ENCODE measurements at places on chromosomes 7 and 10.
A peak's percentile ranks its signal among the peaks of the same experiment; 100 is the strongest.

DNA sequence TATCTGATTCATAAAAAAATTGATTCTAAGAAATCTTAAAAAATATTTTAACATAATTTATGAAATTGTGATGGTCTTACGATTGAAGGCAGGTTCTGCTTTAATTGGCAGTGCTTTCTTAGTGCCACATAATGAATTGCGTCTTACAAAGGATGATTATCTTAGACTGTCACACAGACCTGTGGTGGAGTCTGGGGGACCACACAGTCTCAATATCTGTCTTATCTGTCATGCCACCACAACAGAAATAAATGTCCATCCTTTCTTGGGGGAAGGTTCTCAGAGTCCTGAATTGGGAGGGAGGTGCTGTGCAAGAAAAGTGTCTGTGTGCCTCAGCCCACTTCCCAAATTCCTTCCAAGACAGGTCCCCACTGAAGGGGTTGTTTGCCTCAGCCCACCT lies 34.0 kb downstream of the ZDHHC6 start:
- DNase-seq = no peak

- no peak for DNase-seq
Measured at GRCh38 chr10:103276251-103276895, 565 bp upstream of the INA start.

DNA sequence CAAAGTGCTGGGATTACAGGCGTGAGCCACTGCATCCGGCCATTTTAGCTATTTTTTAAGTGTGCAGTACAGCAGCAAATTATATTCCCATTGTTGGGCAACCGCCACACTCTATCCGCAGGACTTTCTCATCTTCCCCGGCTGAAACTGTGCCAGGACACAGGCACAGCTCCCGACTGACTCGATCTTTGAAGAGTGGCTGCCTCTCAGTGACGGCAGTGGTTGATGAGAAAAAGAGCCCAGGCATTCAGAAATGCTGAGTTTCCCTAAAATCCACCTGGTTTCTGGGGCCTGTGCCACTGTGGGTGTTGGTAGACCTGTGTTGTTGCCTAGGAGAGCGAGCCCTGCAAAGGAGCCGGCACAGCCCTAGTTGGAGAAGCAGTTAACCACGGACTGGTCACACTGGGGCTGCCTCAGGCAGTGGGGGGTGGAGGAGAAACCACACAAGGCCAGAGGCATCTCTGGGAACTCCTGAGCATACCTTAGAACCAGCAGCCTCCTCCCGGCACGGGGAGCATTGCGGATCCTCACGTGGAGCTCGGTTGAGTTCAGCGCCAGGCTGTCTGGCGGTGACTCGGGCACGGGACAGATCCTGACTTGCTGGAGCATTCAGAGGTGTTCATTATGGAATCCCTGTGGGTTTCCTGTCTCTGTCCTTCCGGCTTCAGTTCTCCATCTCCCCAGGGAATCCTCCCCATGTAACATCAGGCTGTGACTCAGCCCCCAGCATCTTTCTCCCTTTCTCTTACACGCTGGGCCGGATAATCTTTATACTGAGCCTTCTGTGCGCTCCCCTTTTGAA lies 16.2 kb downstream of the PFKFB3 start:
- no peak for DNase-seq

- DNase-seq = no peak
Measured at GRCh38 chr7:78226059-78226719, 427.6 kb downstream of the PHTF2 start.

- no peak for DNase-seq
Measured at GRCh38 chr10:34650156-34650555, 164.9 kb downstream of the PARD3 start.

- no peak for DNase-seq
Measured at GRCh38 chr10:23445591-23445990, 6.7 kb downstream of the OTUD1 start.

GRCh38 chr7:97012365-97013133 lies 7.2 kb downstream of the DLX6 start:
- no peak for DNase-seq

- no peak for DNase-seq
Measured at GRCh38 chr7:47885309-47885986, 62.8 kb downstream of the PKD1L1 start.

DNA sequence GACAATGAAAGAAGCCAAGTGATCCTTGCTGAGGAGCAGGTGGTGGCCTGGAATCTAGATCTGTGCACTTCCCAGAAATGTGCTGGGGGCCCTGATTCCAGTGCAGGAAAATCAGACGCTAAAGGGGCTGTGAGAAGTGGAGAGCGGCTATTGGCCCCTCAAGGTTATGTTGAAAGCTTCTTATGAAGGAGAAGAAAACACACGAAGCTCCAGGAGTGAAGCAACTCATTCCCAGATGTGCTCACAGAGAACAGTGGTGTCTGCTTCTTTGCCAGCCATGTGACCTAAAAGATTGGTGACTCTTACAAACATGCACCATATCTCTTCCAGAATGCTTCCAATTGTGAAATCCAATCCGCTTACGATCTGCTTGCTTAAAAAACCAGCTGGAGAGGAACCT lies 679.3 kb upstream of the IGFBP3 start:
- DNase-seq = no peak

- DNase-seq = peak; percentile 50
Measured at GRCh38 chr10:3948843-3949242, 163.8 kb upstream of the KLF6 start.

GRCh38 chr7:32263611-32264010 lies 193.4 kb upstream of the PDE1C start:
- DNase-seq = no peak

GRCh38 chr10:33139181-33139646 lies 181.2 kb upstream of the ITGB1 start:
- DNase-seq = peak; percentile 39

DNA sequence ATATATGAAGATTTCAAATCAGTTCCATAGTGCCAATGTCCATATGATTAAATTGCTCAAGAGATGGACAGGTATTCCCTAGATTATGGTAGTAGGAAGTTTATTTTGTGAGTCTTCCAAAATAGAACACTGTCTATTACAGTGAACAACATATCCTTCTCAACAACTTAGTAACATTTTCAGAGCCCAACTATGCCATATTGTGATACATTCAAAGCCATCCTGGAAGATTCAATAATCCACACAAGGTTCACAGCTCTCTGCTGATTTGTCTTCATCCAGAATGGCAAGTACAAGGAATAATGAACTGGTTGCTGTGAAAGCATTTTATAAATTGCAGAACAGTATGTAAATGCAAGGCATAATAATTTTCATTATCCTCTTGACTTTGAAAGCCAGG lies 213.9 kb downstream of the CHRM2 start:
- no peak for DNase-seq

DNA sequence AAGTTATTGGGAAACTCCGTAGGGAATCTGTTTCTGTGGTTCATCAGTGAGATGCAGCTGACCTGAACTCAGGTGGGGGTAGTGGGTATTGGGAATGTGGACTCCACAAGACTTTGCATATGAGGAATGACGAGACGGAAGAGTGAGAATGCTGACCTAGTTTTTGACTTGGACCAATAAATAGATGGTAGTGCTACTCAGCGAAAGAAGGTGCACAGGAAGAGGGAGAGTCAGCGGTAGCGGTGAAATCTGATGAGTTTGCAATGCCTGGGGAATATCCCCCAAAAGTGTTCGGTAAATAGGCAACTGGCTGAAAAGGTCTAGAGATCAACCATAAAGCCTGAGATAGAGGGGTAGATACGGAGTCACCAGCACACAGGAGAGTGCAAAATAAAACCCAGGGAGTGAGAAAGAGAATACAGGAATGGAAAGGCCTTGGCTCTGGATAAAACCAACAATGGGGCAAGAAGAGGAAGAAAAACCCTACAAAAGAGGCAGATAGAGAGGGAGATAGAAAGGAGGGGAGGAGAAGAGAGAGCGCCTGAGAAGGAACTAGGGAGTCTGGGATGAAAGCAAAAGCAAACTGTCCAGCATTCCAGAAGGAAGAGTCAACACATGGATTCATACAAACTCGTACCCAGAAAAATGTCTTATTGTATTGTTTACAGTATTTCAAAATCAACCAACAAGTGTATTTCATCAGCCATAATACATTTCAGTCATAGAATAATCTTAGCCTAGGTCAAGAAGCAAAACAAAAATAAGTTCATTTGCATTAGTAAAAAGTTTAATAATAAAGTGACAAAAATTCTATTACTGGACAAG lies 5.4 kb downstream of the ARHGAP21 start:
- no peak for DNase-seq

GRCh38 chr7:44172803-44173424 lies 16.3 kb downstream of the GCK start:
- no peak for DNase-seq

GRCh38 chr10:50347394-50347802 lies 96.1 kb upstream of the ASAH2 start:
- DNase-seq = no peak

DNA sequence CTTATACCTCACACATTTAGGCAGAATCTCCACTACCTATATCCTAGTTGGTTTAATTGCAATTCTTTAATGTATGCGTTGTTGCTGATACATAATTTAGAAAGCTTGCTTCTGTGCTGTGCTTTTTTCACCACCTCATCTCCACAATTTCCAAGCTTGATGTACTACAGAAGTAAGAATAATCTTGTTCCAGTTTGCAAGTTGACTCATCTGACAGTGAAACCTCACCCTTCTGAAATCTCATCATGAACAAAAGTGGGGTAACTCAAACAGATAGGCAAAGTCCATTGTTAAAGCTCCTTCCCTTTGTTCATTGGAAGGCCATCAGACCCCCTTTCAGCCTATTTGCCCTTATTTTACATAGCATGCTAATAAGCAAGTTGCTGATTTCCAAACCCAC lies 13.6 kb downstream of the EIF4EBP2 start:
- DNase-seq = no peak

DNA sequence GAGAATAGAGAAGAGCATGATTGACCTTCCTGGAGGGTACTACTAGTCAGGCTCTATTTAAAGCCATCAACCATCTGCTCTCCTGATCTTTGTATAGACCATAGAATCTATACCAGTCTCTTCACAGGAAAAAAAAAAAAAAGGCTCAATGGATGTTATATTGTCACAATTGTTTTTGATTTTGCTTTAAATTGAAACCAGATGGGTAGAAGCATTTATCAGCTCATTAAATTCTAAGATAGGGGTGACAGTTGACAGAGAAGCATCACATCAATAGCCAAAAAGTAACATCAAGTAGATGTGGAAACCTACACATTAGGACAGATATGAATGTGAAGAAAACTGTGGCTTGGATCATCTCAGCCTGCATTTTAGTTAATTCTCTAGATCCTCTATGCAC lies 558.9 kb upstream of the MBL2 start:
- no peak for DNase-seq

GRCh38 chr7:131546583-131547141 lies 9.8 kb downstream of the PODXL start:
- DNase-seq = no peak

DNA sequence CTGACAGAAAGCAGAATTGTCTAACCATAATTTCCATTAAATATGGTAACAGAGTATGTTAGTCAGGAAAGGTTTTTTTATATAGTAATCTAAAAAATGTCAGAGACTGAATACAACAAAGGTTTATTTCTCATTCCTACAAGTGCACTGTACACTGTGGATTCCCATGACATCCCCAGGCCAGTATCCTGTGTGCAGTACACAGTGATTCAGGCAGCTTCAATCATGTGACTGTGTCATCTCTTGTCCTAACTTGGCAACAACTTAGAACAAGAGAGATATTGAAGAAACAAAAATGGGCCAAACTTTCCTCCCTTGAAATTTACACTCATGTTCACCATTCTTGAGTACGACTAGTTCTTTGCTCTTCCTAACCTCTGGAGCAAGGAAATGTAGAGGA lies 189.8 kb upstream of the SEMA3A start:
- DNase-seq = no peak

- no peak for DNase-seq
Measured at GRCh38 chr7:42491106-42491505, 254.1 kb upstream of the GLI3 start.

DNA sequence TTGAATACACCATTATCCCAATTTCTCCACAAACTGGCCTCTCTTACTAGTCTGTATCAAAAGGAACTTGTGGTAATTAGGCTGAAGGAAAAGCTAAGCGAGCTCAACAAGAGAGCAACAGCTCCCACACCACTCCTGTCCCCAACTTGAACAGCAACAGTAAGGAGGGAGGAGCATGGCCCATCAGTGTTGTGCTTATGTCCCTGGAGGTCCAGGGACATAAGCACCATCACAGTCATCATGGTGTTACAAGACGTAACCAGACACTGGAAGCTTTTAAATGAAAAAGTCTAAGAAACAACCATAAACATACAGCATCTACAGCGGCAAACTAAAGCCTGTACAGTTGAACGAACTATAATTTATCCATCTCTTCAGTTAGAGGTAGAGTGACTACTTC lies 989 bp downstream of the ERLIN1 start:
- no peak for DNase-seq

DNA sequence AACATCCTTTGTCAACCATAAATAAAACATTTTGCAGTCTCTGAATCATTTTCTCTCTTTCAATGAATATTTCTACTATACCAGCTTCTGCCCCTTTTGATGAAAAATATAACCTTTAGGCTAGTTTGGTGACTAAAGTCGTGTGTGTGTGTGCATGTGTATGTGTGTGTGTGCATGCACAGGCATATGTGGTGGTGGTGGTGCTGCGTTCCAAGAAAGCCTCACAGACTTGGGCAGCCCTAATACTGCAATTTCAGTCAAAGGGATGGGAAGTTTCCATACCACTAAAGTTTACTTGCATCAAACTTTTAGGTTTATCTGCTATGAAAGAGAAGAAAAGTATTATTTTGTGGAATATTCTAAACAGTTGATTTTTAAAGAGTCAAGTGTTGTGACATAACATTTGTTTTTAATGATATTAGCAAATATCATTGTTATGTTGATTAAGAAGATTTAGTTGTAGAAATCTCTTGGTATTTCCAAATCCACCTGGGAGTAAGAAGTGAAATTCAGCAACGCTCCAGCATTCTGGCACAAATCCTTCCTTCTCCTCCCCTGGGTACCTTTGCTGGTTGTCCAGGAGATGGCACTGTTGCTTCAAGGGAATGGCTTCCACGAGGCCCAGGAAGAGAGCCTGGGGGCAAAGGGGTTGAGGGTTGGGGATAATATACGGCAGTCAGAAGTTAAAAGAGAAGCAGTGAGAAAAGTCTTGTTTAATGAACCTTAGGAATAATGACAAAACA lies 41.5 kb downstream of the ASB4 start:
- no peak for DNase-seq

DNA sequence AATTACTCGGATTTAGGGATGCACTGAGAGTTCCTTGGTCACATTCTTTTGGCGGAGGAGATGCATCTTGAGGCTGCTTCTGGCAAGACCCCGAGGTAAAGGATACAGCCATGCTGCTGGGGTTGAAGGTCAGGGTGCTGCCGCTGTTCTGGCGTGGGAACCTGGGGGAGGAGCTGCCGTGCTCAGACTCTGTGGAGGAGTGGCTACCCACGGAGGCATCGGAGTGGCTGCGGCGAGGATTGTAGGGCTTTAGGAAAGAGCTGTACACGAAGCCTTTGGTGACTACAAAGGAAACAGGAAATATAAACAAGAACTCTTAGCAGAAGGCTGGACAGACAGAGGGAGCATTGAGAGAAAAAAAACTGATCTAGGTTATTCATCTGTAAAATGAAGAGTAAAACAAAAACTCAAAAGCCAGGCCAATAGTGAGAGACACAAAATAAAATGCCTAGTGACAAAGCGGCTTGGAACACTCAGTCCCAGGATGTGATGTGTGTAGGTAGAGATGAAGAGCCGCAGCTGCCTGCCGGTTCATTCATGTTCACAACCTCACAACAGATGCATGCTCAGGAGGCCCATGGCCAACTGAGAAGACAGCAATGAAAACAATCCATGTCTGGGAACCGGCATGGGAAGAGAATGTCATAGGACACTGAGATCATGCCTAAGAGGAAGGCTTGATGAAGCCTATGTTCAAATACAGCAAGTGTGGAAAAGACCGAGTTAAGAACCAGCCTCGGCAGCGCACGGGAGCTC lies 97.8 kb downstream of the ABCC2 start:
- no peak for DNase-seq

- no peak for DNase-seq
Measured at GRCh38 chr7:108584211-108584610, 14.5 kb downstream of the DNAJB9 start.

Data from activated T-helper 1 cell treated with anti-CD3 and anti-CD28 coated beads, Interleukin-2, amount 50 U/mL, for 16 hours (primary cell).